ENCODE measurements at places on chromosomes 1 and 21. TPM values are rescaled to one million over a fixed set of nuclear protein-coding genes. Genes with fewer than 3 reads are reported as not detected.

Gene NPHP4
- 16.4 TPM for total RNA-seq

- H3K27me3 ChIP-seq: no peaks in the 10 kb centered on the region
- no peaks in the 10 kb centered on the region for H3K36me3 ChIP-seq
- no peak for DNase-seq
- H3K4me3 ChIP-seq: no peak overlapping the region
- H3K4me1 ChIP-seq: no peaks in the 10 kb centered on the region
These were observed 114.2 kb downstream of the SLC16A1 start for GRCh38 chr1:112841825-112842224.

- H3K4me1 ChIP-seq: no peaks in the 10 kb centered on the region
- no peak overlapping the region for H3K4me3 ChIP-seq
- no peak overlapping the region for H3K27ac ChIP-seq
These were observed 30.0 kb upstream of the NRDC start for GRCh38 chr1:51908499-51908898.

Gene KCNE2
- total RNA-seq: 0.92 TPM

GRCh38 chr1:107991371-107992066 lies 26.5 kb upstream of the VAV3 start:
- H3K27me3 ChIP-seq: peaks cover 53% of the 10 kb centered on the region
- DNase-seq: no peak
- H3K4me1 ChIP-seq: peaks cover 3% of the 10 kb centered on the region
- H3K36me3 ChIP-seq: no peaks in the 10 kb centered on the region
- no peak overlapping the region for H3K4me3 ChIP-seq

Gene KRTAP7-1
- total RNA-seq: not detected

Gene CXADR
- 36.8 TPM for total RNA-seq

DNA sequence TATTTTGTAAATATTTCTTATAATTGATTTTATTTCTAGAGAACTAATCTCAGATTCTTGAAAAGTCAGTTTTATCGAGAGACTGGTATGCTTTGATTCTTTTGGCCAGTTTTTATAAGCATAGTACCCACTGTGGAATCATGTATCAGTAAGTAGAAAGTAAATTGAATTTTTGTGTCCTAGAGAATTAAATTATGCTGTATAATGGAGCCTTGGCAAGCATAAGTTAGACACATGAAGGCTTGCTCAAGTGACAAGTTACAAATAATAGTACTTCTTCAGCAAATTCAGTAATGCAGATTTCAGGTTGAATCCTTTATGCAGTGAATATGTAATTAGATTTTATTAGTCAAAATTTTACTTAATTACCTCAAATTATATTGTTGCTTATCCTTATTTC lies 40.1 kb downstream of the ADGRL2 start:
- H3K27ac ChIP-seq: no peak overlapping the region
- H3K4me1 ChIP-seq: peaks cover 14% of the 10 kb centered on the region
- H3K27me3 ChIP-seq: no peaks in the 10 kb centered on the region
- H3K36me3 ChIP-seq: peaks cover 21% of the 10 kb centered on the region
- no peak for DNase-seq

Gene RGS1
- not detected for total RNA-seq

- H3K27ac ChIP-seq: no peak overlapping the region
- H3K4me1 ChIP-seq: no peaks in the 10 kb centered on the region
- peaks cover 1% of the 10 kb centered on the region for H3K36me3 ChIP-seq
- H3K4me3 ChIP-seq: no peak overlapping the region
These were observed 4.1 kb upstream of the OR2M5 start for GRCh38 chr1:248140846-248141245.

Gene SNIP1
- 27.1 TPM for total RNA-seq
